ENCODE measurements at places on chromosomes 1 and 21.

GRCh38 chr1:23624440-23624839, 65.1 kb upstream of the ID3 start:
- DNase-seq, result no peak

DNA sequence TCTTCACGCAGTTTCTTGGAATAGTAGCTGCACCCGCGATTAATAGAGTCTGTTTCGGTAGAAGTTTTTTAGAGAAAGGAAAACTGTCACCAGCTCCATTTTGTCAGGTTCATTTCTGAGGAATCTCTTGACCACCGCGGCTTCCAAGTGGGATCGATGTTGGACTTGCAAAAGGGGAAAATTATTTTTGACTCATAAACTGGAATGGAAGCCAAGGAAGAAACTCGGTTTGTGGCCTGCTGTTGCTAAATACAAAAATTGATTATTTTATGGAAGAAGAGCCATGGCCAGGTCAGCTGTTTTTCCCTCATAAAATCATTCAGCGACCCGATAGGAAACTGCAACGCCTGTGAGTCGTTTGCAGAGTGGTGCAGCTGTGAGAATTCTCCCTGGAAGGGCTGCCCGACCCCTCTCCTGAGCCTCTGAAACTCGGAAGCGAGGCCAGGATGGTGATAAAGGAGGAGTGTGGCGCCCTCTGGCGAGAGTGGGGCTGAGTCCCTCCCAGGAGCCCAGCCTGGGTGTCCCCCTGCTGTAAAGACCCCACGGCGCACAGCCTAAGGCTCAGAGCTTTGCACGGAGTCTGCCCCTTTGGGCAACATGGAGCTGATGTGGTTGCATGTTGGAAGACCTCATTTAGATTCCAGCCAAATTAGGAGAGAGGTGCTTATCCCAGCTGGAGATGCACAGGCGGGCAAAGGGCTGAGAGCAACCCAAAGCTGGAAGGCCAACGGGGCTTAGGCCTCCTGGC, 83.6 kb upstream of the SLC25A33 start:
- DNase-seq, result peak; percentile 75

DNA sequence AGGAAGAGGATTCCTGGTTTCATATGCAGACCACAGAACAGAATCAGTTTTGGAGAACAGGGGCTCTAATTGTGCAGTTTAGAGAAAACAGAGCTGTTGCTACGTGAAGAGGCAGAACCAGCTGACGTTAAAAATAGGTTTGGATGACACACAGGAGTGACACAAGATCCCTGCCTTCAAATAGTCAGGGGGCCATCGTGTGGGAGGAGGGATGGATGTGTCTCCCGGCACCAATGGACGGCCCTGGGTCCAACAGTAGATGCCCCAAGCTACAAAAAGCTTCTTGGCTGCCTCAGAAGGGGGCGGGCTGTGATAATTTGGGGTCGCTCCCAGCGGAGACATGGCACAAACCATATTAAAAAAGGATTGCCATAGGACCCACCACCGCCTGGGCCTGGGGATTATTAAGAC, 87.8 kb downstream of the MRPL37 start:
- DNase-seq, result no peak

DNA sequence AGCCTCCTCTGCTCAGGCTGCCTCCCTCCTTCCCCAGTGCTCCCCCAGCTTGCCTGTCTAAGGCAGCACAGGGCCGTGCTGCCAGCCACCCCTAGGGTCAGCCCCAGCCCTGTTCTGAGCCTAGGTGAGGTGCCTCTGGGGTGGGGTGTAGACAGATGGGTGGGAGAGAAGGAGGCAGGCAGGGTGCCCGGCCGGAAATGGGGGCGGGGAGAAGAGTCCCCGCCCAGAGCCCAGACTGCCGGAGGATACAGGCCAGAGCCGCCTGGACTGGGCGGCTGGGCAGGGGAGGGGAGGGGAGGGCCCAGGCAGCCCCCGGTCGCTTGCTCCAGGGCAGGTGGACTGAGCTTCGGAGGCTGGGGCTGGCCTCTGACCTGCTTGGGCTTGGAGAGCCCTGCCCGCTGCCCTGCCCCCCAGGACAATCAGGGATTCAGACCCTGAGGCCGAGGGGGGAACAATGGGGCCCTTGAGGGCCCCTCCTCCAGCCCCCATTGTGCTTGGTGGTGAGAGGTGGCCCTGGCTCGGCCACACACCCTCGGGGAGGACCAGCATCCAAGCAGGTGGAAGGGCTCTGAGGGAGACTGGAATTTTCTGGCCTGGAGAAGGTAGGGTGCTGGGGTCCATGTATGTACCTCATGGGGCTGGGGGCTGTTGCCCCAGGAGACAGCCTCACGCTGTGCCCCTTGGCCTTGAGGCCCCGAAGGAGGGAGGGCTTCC, at the start of gene GJC2:
TSS of gene GJC2 (plus strand) at position 525 of the 714 bp plus-strand sequence. CDS start 7,829 bp downstream, outside the sequence.
- peak; percentile 73 for DNase-seq

GRCh38 chr21:30962013-30962412, 76.3 kb downstream of the KRTAP19-8 start:
- DNase-seq, result no peak

DNA sequence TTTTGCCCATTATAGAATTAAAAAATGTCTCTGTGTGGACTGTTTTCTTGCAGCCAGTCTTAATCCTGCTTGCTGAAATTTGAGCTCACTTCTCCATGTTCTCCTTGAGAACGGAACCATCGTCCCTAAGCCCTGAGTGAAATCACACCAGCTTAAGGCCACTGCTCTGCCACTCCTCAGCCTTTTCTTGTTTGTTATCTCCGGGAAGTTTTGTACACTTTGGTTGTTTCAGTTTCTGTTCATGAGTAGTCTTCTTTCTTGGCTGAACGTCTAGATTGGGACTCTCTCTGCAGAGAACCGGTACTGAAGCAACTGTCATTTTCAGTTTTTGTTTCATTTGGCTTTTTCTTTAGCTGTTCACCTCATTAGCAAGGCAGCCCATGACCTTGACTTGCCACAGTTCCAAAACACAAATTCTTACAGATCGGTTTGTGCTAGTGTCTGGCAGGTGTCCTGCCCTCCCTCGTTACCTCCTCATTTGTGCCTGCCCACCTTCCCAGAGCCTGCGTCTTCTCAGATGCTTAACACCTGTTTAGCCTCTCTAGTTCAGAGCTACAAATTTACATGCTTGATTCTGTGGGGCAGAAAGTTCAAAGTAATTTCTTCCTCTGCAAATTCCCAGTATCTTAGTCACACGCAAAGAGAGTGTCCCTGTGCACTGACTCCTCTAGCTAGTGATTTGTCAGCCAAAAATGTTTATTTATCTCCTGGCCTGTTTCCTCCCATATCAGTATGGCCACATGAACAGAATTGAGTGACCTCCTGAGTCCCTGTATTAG, 12.4 kb downstream of the PSEN2 start:
- no peak for DNase-seq

GRCh38 chr1:85297855-85298629, 21.6 kb upstream of the BCL10 start:
- DNase-seq, result no peak

DNA sequence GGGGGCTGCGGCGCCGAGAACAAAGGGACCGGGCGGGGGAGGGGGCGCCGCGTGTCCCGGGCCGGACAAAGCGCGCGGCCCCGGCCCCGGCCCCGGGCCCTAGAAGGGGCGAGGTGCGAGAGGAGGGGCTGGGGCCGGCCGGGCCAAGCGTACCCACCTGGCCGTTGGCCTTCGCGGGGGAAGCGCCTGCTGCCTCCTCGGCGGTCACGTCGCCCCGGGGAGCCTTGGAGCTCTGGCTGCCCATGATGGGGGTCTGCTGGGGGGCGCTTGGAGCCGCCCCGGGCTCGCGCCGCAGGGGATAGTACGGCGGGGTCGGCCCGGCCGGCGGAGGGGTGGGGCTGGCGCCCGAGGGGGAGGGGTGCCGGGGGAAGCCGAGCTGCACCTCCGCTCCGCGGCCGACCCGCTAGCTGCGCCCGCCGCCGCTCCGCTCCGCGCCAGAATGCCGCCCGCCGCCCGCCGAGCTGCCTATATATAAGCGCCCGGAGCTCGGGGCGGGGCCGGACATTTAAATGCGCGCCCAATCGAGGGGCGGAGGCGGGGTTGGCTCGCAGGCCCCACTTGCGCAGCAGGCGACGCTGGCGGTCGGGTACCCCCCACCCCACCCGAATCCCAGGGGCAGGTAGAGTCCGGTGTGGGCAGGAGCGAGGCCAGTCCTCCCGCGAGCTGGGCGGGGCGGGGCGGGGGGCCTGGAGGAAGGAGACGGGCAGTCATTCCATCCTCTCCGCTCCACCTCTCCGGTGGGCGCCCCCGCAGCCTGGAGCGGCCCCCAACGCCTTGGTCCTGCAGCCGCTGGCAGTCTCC, at the start of gene MARCKSL1:
TSS of gene MARCKSL1 (minus strand) at position 444 of the 801 bp plus-strand sequence. CDS start at position 244, 200 bp downstream.
- DNase-seq, result peak; percentile 88

DNA sequence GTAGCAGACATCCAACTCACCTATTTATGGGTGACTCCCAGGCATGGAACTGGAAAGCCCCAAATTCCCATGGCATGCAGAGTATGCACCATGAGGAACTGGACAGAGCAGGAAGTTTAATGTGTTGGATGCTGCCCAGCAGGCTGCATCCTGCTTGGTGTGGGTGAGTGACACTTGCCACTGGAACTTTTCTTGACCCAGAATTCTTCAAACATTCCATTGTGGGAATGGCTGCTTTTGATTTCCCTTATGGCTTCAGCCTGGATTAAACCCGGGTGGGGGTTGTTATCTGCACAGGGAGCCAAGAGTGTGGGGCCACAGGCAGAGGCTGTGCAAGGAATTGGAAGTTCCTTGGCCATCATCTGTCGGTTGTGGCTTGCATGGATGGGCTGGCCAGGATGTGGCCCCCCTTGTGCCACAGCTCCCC, 26.9 kb upstream of the BACE2 start:
- no peak for DNase-seq

All from uterus (tissue), 4 donors.